ENCODE measurements at places on chromosomes 5 and 9. TPM values are rescaled to one million over a fixed set of nuclear protein-coding genes. Genes with fewer than 3 reads are reported as not detected.
A peak's percentile ranks its signal among the peaks of the same experiment; 100 is the strongest.

STC2 gene
- total RNA-seq, result 11.7 TPM

DEPDC1B gene
- total RNA-seq, result 6.8 TPM

WNK2 gene
- total RNA-seq, result not detected

TCF7 gene
- 0.19 TPM for total RNA-seq

GARIN3 gene
- total RNA-seq, result not detected

ZCCHC10 gene
- total RNA-seq, result 15.7 TPM

SLC6A3 gene
- total RNA-seq, result not detected

DNA sequence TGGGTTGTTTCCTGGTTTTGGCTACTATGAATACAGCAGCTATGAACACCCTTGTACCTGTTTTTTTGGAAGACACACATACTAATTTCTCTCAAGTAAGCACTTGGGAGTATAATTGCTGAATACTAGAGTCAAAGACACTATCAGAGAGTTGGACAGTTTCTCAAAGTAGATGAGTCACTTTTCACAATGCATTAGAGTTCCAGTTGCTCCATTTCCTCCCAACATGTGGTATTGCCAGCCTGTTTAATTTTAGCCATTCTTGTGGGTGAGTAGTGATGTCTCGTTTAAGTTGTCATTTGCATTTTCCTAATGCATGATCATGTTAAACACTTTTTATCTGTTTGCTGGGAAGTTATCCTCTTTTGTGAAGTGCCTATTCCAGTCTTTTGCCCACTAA lies 81.6 kb upstream of the GDNF start:
- DNase-seq, result no peak

- no peak for DNase-seq
These were observed 14.7 kb upstream of the SAP30L start for GRCh38 chr5:154430961-154431630.

DNA sequence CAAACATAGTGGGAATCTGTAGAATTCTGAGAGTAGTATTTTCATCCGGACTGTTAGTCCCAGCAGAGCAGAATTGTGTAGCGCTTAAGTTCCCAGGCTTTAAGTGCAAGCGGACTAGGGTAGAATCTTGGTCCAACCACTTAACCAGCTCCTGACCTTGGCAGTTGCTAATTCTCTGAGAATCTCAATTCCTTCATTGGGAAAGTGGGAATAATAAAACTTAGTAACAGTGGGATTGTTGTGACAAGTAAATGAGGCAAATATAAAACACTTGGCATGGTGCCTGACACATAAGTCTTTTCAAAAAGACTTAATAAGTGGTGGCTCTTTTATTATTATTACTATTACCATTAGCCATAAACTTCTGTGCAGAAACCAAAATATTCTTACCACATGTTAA lies 8.4 kb upstream of the SLC1A3 start:
- DNase-seq, result no peak

DNA sequence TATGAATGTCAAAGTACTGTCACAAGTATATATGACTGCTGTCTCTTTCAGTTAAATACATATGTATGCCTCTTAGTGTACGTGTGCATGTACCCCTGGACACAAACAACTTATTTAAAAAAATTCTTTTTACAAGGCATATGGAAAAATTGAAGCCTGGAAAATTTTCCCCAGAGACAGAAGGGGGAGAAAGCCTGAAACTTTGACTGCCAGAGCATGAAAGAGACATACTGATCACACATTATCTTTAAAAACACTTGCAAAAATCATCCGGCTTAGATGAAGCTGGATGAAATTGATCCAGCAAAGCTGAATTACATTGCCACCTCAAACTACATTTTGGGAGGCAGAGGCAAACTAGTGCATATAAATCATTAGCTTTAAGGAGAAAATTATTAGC lies 88.0 kb upstream of the NFIB start:
- DNase-seq, result no peak

- DNase-seq, result no peak
These were observed 222.7 kb downstream of the ICE1 start for GRCh38 chr5:5645198-5645597.

DNA sequence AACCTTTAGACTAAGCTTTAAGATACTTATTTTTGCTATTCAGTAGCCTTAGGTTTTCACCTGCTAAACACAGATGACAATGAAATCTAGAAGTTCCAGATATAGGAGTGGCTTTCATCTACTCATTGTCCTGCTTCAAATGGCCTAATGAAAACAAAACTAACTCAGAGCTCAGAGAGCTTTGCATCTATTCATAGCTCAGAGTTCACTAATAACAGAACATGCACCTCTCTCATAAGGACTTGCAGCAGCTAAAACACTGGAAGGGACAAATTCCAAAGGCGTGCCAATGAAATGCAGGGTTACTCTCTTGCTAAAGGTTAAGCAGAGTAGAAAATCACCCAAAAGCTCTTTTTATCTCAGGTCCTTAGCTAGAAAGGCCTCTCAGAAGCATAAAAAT lies 29.0 kb downstream of the SLC31A2 start:
- DNase-seq, result no peak

GRCh38 chr9:97617939-97618416 lies 15.2 kb downstream of the TSTD2 start:
- DNase-seq, result no peak

DNA sequence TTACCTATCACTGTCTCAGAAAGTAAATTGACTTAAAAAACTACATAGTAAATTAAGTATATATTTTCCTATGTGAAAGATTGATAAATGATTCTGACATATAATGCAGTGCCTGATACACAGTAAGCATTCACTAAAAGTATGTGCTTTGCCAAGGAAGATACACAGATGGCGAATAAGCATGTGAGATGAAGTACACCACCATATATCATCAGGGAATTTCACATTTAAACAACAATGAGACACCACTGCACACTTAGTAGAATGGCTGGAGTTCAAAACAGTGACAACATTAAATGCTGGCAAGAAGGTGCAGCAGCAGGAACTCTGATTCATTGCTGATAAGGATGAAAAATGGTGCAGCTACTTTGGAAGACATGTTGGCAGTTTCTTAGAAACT lies 1118.8 kb downstream of the DTWD2 start:
- DNase-seq, result no peak

DNA sequence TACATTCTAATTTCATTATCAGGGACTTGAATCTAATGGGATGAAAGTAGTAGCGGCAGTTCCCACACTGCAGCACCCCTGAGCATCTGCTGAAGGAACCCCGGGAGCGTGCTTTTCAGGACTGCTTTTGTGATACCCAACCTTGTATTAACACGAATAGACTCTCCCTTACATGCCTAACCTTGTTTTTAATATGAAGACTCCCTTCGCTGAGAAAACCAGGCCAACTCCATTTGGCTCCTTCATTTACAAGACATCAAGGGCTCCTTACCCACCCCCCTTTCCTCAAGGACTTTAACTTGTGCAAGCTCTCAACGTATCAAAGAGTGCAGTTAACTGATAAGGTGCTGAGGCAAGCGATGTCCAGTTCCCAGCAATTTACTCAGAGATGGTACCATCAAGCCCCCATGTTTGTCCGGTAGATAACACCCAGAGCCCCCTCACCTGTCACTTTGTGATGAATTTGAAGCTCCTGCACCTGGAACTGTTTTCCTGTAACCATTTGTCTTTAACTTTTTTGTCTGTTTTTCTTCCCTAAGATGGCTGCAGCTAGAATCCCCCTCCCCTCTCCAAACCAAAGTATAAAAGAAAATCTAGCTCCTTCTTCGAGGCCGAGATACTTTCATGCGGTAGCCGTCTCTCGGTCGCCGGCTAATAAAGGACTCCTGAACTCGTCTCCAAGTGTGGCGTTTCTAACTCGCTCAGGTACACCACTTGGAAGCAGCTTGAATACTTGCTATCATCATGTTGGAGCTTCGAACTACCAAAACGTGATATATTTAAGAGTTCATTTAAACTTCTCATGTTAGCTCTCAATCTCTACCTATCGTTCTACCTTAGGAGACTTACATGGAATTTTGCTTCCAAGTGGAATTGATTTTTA lies 10.7 kb downstream of the HNRNPH1 start:
- no peak for DNase-seq

DNA sequence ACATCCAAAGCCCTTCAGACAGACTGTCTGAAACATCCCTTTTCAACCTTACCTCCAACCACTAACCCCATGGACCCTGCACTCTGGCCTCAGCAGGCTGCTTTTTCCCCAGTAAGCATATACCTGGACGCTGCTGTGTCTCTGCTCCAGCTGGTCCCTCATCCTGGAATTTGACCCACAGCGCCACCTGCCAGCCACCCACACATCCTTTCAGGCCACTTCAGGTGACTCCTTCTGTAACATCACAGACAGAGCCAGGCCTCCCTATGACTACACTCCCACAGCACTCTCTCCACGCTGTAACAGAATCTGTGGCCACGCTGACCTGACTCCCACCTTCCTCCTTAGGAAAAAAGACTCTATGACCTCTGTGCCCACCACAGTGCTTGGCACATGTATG lies 3.4 kb downstream of the MGAT1 start:
- peak; percentile 53 for DNase-seq

DNA sequence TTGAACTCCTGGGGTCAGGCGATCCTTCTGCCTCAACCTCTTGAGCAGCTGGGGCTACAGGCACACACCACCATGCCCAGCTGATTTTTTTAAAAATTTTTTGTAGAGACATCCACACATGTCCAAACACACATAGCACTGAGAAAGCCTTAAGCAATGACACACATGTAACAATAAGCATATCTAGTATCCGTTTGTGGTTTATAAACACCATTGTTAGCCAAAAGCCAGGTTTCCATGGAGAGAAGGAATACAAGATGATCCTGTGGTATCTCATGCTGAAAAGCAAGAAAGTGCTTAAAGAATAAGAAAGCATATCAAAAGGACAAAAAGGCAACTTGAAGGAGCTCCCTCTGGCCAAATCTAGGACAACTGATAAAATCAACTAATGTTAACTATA lies 29.7 kb upstream of the SLC1A3 start:
- DNase-seq, result no peak

GRCh38 chr5:11903121-11903613 lies 1.1 kb downstream of the CTNND2 start:
- DNase-seq, result no peak

- DNase-seq, result no peak
These were observed 164.3 kb downstream of the MUSK start for GRCh38 chr9:110832926-110833325.

GRCh38 chr5:57653636-57654290 lies 171.2 kb upstream of the ACTBL2 start:
- peak; percentile 25 for DNase-seq

DNA sequence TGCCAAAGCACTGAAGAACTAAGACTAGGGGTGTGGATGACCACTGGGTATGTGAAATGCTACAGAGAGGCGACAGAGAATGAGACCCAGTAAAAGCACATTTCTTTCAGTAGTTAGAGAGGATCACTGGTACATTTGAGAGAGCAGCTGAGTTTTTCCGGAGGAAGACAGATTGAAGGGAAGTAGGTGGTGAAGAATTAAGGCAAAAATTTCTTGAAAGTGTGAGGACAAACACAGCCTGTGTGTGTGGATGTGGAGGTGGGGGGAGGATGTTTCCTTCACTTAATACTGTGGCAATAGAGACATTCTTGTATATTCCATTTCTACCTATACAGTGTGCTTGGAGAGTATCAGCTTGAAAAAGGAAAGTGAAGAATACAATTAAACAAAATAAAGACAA lies 871.2 kb upstream of the DMAC1 start:
- no peak for DNase-seq

DNA sequence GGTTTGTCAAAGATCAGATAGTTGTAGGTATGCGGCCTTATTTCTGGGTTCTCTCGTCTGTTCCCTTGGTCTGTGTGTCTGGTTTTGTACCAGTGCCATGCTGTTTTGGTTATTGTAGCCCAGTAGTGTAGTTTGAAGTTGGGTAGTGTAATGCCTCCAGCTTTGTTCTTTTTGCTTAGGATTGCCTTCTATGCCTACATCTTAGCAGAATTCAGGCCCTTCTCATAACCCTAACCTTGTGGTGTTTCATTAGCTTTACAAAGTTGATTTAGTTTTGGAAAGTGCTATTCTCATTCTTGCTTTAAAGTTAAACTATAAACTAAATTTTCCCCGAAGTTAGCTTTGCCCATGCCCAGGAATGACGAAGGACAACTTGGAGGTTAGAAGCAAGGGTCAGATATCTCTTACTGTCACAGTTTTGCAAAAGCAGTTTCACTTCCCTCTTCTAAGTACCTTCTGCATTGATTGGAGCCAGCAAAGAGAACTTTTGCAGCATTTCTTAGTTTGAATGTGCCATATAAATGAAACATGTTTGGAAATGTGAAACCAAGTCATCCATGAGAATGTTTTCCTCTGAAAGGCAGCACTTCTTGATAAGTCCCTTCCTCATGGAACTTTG lies 274.3 kb upstream of the DMRT1 start:
- DNase-seq, result no peak

DNA sequence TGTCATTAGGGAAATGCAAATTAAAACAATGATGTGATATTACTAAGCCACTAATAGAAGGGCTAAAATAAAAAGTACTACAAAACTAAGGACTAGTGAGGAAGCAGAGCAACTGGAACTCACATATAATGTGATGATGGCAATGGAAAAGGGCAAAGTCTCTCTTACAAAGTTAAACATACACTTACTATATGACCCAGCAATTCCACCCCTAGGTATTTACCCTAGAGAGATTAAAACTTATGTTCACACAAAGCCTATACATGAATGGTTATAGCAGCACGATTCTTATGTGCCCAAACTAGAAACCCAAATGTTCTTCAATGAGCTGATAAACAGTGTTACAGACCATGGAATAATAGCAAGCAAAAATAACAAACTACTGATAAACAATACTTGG lies 643.7 kb downstream of the TLE1 start:
- no peak for DNase-seq

DNA sequence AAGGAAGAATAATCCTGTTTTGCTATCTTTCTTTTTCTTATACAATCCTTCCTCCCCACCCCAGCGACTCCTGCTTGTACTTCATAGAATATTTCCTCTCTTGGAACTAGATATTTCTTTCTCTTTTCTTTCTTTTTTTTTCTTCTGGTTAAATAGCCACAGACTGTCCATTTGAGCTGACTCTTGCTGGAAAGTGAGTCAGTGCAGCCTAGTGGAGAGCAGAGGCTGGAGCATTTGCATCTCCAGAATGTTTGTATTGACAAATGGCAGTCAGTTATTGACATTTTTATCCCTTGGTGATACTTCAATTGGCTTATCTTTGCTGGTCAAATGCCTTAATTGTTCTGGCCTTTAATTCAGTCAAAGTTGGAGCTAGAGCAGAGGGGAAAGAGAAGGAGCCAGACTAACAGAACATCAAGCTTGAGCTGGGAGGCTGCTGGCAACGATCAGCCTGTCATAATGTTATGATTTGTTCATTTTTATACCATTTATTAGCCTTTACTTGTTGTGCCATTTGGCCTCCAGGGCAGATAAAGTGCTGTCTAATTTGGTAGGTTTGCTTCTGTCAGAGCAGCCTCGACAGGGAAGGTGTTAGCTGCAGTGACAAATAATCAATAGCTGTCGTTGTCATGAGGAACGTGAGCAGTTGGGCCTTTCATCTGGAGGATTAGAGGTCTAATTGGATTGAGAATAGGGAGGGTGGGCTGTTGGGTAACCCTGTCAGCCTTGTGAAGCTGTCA lies 69.0 kb downstream of the INVS start:
- DNase-seq, result no peak

DNA sequence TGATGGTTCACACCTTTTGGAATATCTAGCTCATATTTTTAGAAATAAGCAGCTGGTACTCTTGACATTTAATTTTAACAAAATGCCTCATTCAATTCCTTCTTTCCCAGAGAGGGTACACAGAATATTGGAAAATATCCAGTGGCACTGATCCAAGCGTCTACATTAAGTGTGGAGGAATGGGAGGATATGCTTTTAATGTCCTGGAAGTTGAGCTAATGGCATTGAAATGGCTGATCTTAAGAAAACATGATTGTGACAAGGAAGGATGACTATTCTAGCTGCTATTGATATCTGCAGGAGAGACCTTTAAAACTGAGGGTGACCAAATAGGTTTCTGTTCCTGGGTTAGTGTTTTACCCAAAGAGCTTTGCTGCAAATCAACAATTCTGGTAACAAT lies 30.0 kb downstream of the ZNF366 start:
- peak; percentile 81 for DNase-seq
